ENCODE measurements at places on chromosomes 5 and 9.

DNA sequence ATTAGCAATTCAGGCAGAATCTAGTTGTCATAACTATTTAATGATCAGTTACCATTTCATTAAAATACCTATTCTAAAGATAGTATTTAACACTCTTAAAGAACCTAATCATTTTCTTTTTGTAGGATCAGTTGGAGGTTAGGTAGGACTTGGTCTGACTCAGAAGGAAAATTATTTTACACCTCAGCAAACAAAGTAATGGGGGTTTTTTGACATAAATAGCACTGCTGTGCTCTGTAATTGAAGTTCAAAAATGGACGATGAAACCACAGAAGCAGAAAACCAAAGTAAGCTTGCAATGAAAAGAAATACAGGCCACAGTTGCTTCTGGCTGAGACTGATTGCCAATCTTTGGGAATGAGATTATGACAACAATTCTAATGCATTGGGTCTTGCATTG lies 187.0 kb upstream of the TRPM3 start:
- DNase-seq: no peak

- DNase-seq: no peak
Observed at GRCh38 chr5:153678617-153679329, 188.3 kb downstream of the GRIA1 start.

DNA sequence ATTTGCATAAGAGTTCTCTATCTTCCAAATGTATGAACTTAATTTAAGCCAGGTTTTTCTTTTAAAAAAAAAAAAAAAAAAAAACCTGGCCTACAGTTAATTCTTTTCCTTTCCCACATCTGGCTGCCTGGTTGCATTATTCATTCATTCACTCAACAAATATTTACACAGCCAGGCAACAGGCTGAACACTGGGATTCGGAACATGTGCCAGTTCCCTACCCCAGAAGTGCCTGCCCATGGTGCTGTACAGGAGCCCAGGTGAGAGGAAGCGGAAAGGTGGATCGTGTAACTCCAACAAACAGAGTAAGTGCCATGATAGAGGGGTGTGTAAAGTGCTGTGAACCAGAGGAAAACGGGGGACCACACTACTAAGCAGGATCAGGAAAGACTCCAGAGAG lies 93.6 kb downstream of the CDK5RAP2 start:
- DNase-seq: no peak

DNA sequence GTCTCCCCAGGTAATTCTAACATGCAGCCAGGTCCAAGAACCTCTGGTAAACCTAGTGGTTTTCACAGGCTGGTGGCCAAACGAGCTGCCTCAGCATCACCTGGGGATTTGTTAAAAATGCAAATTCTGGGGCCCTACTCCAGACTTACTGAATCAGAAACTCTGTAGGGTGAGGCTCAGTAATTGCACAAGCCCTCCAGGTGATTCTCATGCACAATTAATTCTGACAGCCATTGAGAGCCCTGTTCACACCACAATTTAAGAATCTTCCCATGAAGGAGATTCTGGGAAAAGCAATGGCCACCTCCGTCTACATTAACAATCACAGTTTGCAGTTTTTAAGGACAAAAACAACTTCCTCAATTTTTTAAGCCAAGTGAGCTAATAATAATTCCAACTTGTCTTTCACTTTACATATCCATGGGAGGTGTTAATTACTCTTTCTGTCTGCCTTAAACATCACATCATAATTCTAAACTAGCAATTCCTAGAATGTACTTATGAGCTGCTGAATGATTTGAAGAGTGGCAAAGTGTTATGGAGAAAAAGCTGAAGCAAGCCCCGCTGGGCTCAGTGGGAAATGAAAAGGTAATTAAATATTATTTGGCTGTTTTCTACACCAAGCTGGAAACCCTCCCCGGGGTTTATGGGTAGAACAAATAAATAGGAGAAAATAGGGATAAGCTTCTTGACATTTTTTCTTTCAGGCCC lies 70.0 kb downstream of the GLDC start:
- no peak for DNase-seq

GRCh38 chr5:84411832-84412605 lies 27.3 kb upstream of the EDIL3 start:
- no peak for DNase-seq

GRCh38 chr9:19641046-19641445 lies 147.8 kb downstream of the SLC24A2 start:
- no peak for DNase-seq

- DNase-seq: peak; percentile 63
Observed at GRCh38 chr5:34656001-34656699, at the start of gene RAI14. RAI14 (plus strand) TSS chr5:34656328; CDS start chr5:34686920, 30,592 bp downstream.

GRCh38 chr5:130183115-130183514 lies 278.9 kb downstream of the CHSY3 start:
- no peak for DNase-seq

GRCh38 chr5:65791712-65792673 lies 70.0 kb downstream of the NLN start:
- no peak for DNase-seq

DNA sequence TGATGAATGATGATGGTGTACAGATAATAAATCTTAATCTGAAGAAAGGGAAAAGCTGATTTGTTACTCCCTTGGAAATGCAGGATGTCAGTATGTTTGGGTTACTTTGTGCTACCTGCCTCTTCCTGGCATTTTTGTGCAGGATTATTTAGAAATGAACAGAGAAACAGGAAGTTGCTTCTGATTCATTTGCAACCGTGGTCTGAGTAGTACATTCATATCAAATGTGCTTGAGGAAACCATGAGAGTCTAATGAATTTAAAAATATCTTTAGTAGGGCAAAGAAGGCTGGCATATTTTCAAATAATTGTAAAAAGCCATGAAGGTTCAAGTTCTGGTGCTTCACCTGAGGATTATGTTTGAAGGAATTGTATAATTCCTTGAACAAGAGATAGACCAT lies 391.6 kb downstream of the TMEM161B start:
- DNase-seq: no peak

All from astrocyte of the cerebellum (primary cell).